Ureter (tissue), 1 donor: ENCODE measurements at places on chromosomes 2 and 18. TPM values are rescaled to one million over a fixed set of nuclear protein-coding genes. Genes with fewer than 3 reads are reported as not detected.

DNA sequence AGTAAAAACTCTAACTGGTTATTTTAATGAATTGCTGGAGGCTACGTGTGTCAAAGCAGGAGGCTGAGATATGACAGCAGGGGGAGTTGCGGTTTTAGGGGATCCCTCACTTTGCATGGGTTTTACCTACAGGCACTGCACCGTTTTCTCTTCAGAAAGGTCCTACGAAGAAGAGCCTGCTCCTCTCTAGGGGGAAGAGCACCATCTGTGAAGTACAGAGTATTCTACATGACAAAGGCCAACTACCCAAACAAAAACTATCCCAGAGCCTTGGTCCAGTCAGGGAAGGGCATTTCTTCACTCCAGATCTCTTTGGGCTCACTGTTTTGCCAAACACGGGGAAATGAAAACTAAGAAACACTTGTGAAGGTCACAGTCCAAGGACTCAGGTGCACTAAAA is 696.7 kb upstream of the SOX11 start:
- DNase-seq: no peak

GRCh38 chr18:58697146-58697545 is 25.9 kb downstream of the MALT1 start:
- no peak for DNase-seq

GRCh38 chr2:70724366-70724765 is 43.6 kb downstream of the ADD2 start:
- DNase-seq: no peak

- no peak for DNase-seq
Measured at GRCh38 chr2:199883474-199884212, 27.4 kb upstream of the C2orf69 start.

- no peak for DNase-seq
Measured at GRCh38 chr2:27965841-27966240, 75.3 kb downstream of the BABAM2 start.

DNA sequence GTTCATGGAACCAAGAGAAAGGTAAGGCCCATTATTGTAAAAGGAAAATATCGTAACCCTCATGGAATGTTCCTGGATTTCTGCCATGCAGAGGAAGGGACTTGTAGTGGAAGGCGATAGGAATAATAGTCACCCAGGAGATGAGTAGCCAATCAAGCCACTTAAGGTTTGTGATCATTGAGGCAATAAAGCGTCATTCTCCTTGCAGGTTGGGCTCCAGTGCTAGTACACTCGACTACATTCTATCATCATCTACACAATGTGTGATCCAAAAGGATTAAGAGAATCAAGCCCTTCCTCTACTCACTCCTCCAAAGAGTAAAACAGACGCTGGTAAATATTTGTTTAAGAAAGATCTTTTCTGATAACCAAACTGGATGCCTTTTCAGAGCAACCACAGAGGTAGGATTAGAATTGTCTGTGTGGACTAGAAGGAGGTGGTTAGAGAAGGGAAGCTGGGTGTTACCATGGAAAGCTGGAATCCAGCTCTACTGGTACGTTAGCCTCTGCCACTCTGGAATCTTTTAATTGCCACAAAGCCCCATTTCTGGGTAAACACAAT is 245.7 kb downstream of the IKZF2 start:
- no peak for DNase-seq

SERPINB10 gene
- total RNA-seq: not detected

IL36G gene
- not detected for total RNA-seq

ANKRD62 gene
- total RNA-seq: not detected

NPPC gene
- 0.36 TPM for total RNA-seq

PROKR1 gene
- total RNA-seq: not detected

ZNF236 gene
- 30.0 TPM for total RNA-seq

PDE11A gene
- 2.2 TPM for total RNA-seq

COBLL1 gene
- total RNA-seq: 207 TPM

CHRND gene
- total RNA-seq: not detected
